GM06990 (cell line): ENCODE measurements at places on chromosomes 6 and 20.

DNA sequence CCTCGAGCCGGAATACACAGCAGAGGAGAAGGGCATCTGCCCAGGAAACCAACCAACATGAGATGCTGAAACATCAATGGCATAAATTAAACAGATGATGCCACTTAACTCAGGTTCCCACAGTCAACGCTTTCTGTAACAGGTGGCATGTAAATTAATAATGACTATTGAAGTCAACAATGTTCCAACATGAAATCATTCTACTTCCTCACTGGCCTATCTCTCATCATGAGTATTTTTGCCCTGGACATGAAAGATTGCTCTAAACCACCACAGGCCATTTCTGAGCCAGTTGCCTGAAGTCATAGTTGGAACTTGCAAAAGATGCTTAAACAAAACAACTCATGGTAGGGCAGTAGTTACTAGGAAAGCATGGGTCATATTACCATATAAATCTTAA, 397.9 kb upstream of the JARID2 start:
- DNase-seq = no peak

- no peak for DNase-seq
These were observed 108.1 kb downstream of the FAM50B start for GRCh38 chr6:3957321-3957720.

- no peak for DNase-seq
These were observed 101.8 kb downstream of the TRERF1 start for GRCh38 chr6:42349753-42350511.

- no peak for DNase-seq
These were observed 144.0 kb downstream of the UST start for GRCh38 chr6:148890652-148891404.

DNA sequence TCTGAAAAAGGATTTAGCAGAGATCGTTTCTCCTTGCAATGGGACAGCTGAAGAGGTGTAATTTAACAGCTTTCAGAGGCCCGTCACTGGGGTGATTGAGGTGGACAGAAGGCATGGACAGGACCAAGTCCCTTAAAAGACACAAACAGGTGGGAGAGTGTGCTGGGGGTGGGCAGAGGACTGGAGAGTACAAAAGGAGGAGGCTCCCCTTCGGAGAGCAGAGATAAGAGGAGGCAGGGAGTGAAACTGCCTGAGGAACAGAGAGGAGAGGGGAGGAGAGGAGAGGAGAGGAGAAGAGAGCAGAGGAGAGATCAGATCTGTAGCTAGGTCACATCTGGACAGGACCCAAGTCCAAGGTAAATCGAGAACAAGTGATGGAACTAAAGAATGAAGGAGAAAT, 48.6 kb upstream of the PKHD1 start:
- no peak for DNase-seq

- DNase-seq = peak; percentile 76
These were observed 70.8 kb downstream of the PYGB start for GRCh38 chr20:25318471-25319240.

DNA sequence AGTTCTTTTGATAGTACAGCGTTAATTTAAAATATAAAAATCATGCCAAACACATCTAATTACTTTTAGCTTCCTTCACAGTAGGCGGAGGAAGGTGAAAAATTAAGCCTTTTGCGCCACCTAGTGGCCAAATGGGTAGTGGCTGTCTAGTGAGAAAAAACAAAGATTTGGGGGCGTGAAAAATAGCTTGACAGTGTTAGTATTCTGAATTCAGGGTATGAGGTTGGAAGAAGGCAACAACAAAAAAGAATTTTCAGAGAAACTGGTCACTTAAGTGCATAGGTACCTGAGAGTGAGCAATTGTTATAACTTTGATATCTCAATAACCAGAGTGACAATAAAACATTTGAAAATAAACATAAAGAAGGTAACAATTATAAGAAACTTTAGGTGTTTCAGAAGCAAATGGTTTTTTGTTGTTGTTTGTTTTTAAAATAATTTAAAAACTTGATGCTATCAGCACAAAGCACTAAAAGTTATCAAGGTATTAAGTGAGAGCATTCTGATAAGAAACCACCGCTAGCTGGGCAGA, 14.3 kb downstream of the PSMB9 start:
- DNase-seq = no peak

GRCh38 chr6:146957181-146958093, 246.8 kb upstream of the STXBP5 start:
- no peak for DNase-seq

GRCh38 chr6:16716321-16716858, 44.9 kb downstream of the ATXN1 start:
- DNase-seq = no peak

- DNase-seq = no peak
These were observed 15.7 kb downstream of the BRD2 start for GRCh38 chr6:32983964-32984621.

- DNase-seq = no peak
These were observed 4.9 kb downstream of the HSP90AB1 start for GRCh38 chr6:44251576-44252524.

DNA sequence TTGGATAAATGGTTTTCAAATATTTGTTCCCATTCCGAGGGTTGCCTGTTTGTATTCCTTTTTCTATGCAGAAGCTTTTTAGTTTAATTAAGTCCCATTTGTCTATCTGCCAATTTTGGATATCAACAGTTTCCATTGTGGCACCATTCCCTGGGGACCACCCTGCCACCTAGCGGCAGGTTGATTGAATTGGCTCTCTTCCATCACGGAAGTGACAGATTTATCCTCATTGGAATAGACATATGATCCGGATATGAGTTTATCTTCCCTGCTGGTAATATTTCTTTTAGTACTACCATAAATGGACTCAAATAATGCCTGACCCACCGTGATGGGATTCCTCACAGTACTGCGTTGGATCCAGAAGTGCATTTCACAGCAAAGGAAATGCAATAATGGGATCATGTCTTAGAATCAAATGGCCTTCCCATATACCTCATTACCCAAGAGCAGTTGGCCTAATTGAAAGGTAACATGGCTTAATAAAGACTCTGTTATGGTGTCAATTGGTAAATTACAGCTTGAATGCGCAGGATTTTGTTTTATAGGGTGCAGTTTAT, 327.0 kb downstream of the BMP2 start:
- no peak for DNase-seq

GRCh38 chr20:1472556-1473245, 6.1 kb upstream of the NSFL1C start:
- no peak for DNase-seq

DNA sequence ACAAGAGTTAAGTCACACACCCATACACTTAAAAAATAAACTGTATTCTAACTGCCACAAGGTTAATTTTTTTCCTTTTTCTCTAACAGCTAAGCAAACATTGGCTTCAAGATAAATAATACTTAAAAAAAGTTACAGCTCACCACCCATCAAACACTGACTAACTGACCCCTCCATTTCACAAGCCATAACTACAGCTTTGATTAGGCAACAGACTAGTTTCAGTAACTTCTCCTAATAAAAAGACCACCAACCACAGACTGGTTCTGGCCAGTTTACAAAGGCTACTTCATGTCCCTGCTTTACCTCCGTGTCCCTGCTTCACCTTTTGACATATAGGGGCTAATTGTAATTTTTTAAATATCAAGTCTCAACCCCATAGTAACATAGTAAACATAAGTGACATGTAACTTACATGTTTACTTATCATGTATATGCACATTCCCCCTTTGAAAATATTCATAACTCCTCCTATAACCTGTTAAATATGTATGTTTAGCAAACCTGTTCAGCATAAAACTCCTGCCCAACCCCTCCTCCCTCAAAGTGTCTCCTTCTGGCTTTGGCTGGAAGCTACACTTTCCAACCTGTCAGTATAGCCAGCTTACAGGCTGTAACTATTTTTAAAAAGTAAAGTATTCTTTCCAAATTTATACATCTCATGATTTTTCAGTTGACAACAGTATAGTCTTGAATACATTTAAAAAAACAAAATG, 15.1 kb upstream of the POM121L2 start:
- no peak for DNase-seq

GRCh38 chr6:121188356-121188755, 145.9 kb downstream of the TBC1D32 start:
- DNase-seq = no peak

DNA sequence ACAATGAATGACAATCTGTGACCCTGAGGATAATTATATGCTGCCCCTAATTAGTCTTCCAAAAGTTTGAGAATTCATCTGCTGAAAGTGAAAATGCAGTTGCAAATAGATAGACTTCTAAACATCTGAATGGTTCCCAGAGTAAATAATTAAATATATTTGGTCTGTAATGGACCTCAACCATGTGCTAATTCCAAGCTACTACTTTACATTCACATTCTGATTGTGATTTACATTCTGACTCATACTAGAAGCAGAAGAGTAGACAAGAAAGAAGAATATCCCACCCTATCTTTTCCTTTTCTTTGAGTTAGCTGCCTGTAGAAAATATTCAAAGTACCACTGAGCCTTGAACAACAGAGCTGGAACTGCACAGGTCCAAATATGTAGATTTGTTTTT, 80.8 kb downstream of the PTPRK start:
- DNase-seq = no peak

DNA sequence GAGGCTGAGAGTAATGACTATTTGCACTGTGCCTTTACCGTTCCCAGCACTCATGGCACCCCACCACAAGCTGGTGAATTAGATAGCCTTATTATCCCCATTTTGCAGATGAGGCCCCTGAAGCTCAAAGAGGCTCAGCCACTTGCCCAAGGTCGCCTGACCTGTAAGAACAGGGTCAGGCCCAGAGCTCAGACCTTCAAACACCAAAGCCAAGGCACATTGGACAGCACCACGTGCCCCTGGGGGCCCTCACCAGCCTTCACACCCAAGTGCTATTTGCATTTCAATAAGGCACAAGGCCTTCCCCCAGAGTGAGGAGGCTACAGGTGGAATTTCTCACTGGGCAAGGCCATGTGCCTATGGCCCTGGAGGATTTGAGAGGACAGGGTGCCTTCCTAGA, 14.2 kb upstream of the C6orf132 start:
- DNase-seq = no peak

DNA sequence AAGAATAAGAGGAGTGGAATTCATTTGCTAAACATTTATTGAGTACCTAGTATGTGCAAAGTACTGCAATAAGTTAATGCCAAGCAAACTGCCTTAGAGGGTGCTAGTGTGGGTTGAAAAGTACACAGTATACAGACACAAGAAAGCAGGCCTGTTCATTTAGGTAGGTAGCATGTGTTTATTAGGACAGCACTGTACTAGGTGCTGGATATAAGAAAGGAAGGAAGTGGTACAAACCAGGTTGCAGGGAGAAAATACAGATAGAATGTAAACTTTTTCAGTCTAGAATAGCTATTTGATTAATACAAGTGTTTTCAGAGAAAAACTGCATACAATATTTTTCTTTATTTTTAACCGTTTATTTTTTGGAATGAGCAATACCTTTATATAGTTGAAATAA, 68.1 kb downstream of the PHF20 start:
- DNase-seq = no peak

DNA sequence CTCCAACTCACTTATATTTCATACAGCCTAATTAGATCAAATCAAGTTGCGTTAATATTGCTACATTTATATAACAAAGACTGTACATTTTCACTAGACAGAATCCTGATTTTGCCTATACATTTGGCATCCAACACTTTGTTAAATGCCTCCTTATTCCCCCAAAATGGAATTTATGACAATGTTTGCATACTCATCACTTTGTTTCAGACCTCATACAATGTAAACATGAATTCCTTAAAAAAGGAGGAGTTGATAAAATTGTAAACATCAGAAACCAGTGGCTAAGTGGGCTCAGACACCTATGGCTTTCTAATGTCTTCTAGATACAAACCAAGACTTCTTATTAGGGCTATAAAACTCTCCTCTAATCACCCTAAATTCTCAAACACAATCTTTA, 87.3 kb downstream of the CHD6 start:
- no peak for DNase-seq

DNA sequence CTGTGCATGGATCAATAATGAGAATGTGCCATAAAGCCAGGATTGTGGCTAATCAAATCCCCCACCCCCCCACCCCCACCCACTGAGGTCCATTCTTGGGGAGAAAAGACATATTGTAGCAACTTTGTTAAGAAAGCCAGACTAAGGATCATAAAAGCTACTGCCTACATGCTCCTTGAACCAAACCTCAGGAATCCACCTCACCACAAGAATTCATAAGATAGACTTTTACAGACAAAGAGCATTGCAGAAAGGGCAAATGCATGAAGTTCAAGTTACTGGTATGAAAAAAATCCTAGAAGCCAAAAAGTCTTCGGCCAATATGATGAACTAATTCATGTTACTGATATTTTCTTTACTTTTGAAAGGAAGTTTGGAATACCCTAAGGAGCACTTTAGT, 187.9 kb upstream of the ARID1B start:
- no peak for DNase-seq

GRCh38 chr20:17987988-17988387, 19.2 kb downstream of the MGME1 start:
- DNase-seq = no peak

- DNase-seq = no peak
These were observed 126.5 kb downstream of the REV3L start for GRCh38 chr6:111356551-111356950.
